NCI-H69 (cell line): ENCODE measurements at places on chromosomes 12 and 14.

- DNase-seq = no peak
These were observed 8.6 kb downstream of the FNTB start for GRCh38 chr14:64995291-64995690.

DNA sequence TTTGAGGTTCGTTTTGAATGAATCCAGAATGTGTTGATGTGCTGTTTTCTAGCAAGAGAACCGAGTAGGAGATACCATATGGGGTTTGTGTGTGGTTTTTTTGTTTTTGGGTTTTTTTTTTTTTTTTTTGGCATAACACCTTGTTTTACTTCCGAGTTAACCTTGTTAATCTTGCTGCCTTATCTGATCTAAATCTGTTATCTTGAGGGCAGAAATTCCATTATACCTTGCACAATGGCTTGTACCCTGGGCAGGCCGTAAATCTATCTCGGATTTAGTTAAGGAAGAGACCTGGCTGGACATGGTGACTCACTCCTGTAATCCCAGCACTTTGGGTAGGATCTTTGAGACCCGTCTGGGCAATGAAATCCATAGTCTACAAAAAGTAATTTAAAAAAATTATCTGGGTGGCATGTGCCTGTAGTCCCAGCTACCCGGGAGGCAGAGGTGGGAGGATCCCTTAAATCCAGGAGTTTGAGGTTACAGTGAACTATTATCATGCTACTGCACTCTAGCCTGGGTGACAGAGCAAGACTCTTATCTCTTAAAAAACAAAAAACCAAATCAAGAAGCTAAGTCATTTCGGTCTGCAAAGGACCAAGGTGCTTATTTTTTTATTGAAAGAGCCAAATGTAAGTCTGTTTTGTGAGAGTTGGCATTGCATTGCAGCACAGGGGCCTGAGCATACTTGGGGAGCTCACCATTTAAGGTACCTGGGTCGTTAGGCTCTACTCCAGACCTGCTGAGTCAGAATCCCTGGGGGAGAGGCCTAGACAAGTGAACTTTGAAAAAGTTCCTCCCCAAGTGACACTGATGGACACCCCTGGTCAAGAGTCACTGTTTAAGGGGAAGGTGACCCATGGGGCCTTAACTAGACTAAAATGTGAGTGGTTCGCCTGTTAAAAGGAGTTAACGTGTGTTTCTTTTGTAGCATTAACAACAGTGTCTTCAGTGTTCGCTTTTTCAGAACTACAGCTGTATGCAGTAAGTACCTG is 6.7 kb downstream of the DLST start:
- DNase-seq = no peak

GRCh38 chr12:120534703-120535655 is 823 bp downstream of the RNF10 start:
- DNase-seq = peak; percentile 76

DNA sequence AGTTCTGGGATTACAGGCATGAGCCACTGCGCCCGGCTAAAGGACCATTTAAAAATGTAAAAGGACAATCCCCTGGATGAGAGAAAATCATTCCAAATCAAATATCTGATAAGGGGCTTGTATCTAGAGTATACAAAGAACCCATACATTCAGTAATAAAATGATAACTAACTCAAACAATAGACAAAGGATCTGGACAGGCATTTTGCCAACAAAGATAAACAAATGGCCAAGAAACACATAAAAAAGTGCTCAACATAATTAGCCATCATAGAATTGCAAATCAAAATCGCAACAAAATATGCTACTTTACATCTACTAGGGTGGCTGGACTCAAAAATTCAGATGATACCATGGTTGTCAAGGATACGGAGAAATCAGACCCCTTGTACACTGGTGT is 8.5 kb upstream of the BICD1 start:
- DNase-seq = no peak

DNA sequence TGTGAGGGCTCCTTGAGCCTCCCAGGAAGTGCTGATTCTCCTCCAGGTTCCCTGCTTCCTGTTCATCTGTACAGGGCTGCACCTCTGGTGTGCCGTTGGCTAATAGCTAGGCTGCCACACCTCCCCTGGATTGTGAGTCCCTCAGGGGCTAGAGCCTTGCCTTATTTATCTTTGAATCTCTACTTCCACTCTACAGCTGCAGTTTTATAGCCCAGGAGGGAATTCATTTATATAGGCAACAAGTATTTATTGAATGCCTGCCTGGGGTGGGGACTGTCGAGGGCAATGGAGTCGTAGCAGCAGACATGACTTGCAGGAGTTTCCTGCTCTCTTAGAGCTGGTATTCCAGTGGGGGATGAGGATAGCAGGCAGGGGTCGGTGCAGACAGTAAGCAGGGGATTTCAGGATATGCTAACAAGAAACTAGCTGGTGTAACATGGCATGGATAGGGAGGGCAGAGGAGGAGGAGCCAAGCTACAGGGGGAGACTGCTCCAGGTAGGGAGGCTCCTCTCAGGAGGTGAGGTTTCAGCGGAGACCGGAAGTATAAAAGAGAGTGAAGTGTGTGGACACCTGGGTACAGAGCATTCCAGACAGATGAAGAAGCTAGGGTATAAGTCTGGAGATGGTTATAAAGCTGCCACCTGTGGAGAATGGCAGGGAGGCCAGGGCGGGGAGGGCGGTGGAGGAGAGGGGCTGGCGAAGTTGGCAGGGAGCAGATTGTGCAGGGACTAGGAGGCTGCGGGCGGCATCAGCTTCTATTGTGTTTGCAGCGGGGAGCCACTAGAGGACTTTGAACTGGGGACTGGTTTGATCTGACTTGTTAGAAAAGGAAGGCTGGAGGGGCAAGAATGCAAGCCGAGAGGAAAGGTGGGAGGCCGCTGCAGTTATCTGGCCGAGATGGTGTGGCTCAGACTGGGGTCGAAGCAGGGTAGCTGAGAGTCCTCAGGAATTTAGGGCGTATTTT is 17.2 kb downstream of the USP30 start:
- peak; percentile 80 for DNase-seq

DNA sequence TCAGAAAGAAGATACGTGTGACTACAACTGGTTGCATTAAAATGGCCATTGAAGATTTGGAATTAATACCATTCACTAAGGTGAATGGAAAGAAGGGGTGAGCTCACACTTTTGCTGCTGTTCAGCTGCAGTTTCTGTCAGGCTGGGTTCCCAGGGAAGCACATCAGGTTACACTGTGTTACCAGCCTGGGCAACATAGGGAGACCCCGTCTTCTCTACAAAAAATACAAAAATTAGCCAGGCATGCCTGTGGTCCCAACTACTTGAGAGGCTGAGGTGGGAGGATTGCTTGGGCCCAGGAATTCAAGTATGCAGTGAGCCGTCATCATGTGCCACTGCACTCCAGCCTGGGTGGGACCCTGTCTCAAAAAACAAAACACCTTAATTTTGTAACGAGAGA is 12.9 kb upstream of the ZCCHC8 start:
- DNase-seq = no peak
